ENCODE measurements at places on chromosomes 6 and 20.

- no peak for DNase-seq
Observed at GRCh38 chr6:154457881-154458284, 52.6 kb downstream of the CNKSR3 start.

DNA sequence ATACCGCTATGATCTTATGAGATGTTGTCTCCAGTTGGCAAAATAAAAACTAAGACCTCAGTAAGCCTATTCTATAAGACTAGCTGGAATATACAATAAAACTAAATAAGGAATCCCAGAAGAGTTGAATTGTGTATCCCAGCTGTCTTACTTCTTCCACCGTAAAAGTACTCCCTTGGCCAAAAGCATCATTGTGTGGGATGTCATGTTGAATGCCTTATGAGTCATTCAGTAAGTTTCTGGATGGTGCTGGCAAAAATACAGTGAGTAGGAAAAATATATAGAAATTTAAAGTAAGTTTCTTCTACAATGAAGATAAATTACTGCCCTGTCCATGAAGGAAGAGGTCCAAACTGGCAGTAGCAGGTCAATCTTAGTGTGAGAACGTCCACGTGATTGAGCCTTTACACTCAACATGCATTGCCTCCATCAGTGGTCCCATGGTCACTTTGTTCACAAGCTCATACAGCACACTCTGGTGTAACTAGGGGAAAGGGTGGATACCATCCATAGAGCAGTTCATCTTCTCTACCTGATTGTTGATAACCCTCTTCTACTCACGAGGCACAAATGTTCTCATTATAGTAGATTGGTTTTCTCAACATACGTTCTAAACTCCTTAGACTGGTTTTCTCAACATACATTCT, 13.7 kb upstream of the ZNF318 start:
- no peak for DNase-seq

GRCh38 chr6:139369568-139370282, 4.7 kb downstream of the CITED2 start:
- DNase-seq: no peak

GRCh38 chr6:46808806-46809205, 15.6 kb downstream of the MEP1A start:
- no peak for DNase-seq

- DNase-seq: no peak
Observed at GRCh38 chr20:4925842-4926530, 75.3 kb downstream of the SLC23A2 start.

DNA sequence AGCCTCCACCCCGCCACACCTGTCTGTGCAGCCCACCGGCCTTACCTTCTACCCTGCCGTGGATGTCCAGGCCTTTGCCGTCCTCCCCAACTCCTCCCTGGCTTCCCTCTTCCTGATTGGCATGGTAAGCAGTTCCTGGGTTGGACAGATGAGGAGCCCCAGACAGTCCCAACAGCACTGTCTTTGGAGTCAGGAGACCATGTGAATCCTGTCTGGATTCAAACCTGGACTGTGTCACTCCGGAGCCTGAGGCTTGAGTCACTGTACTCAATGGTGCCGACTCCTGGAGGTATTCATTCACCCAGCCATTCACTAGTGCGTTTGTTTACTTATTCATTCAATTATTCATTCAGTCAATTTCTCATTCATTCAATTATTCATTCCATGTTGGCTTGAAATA, 20.0 kb upstream of the LBP start:
- no peak for DNase-seq

- DNase-seq: no peak
Observed at GRCh38 chr6:147905711-147906110, 397.2 kb downstream of the SAMD5 start.

- no peak for DNase-seq
Observed at GRCh38 chr20:53930651-53931504, 139.5 kb downstream of the BCAS1 start.

- no peak for DNase-seq
Observed at GRCh38 chr20:23445596-23446217, 6.2 kb downstream of the CSTL1 start.

GRCh38 chr20:23223908-23224580, 126.5 kb upstream of the NXT1 start:
- DNase-seq: no peak

GRCh38 chr6:150900049-150900448, 34.5 kb downstream of the MTHFD1L start:
- no peak for DNase-seq

DNA sequence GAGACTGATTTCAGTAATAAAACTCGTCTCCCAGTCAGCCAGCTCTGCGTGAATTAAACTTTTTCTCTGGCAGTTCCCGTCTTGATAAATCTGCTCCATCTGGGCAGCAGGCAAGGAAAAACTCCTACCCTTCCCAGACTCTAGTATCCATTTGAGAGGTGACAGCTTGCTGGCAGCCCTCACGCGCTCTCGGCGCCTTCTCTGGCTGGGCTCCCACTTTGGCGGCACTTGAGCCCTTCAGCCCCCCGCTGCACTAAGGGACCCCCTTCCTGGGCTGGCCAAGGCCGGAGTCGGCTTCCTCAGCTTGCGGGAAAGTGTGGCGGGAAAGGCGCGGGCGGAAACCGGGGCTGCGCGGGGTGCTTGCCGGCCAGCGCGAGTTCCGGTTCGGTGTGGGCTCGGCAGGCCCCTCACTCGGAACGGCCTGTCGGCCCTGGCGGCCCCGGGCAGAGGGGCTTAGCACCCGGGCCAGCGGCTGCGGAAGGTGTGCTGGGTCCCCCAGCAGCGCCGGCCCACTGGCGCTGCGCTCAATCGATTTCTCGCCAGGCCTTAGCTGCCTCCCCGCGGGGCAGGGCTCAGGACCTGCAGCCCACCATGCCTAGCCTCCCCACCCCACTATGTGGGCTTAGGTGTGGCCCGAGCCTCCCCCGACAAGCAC, 21.8 kb upstream of the GMPR start:
- no peak for DNase-seq

DNA sequence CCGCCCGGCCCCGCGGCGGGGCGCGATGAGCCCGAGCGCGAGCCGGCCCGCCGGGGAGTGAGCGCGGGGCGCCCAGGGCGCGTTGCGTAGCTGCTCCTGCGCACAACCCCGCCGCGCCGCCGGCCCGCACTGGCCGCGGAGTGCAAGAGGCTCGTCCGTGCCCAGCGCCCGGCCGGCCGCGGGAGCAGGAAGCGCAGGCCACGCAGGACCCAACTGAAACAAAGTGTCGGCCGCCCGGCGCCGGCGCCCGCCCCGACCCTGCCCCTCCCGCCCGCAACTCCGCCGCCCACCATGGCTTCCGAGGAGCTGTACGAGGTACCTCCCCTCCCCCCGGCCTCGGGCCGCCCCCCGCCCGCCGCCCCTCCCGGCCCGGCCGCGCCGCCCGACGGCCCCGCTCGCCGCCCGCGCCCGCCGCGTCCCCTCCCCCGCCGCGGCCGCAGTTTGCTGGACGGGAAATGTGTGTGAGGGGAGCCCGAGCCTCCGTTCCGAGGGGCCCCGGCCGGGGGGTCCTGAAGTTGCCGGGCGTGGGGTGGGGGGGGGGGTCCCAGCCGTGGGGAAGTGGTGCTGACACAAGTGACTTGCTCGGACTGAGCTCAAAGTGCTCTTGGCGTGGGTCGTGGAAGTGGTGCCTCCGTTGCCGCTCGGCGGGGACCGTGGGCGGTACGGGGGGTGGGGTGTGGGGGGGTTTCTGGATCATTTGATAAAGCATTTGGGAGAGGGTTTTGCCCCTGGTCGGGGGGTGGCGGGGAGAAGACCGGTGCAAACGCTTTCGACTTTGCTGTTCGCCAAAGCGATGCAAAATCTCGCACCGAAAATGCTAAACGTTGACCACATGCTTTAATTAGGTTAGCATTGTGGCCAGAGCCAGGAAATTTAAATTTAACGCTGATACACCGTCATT, 539 bp downstream of the CDYL start:
- DNase-seq: no peak

GRCh38 chr20:24109537-24109936, 121.0 kb upstream of the GGTLC1 start:
- DNase-seq: no peak

DNA sequence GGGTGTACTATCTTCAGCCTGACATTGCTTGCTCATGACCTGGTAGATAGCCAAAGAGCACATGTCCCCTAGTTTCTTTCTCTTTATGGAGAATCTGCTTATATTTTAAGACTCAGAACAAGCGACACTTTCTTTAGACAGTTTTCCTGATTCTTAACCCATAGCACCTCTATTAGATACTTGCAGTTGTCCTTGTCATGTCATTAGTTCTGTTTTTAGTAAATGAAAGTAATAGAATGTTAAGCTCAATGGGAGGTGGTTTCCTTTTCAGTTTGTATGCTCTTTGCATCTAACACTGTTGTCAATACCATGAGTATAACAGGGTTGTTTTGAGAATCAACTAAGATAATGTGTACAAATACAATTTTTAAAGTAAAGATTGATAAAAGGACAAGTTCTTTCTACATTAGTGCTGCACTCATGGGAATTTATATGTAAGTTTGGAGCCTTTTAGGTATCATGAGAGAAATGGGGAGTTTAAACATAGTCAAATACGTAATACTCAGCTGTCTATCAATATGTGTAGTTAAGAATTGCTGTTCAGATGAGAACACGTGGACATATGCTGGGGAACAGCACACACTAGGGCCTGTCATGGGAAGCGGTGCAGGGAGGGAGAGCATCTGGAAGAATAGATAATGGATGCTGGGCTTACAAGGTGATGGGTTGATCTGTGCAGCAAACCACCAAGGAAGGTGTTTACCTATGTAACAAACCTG, 124.3 kb downstream of the GRM1 start:
- DNase-seq: no peak

GRCh38 chr6:117449549-117450439, 24.1 kb upstream of the ROS1 start:
- peak; percentile 6 for DNase-seq

GRCh38 chr6:89328976-89329375, 13.9 kb upstream of the GABRR2 start:
- DNase-seq: no peak

DNA sequence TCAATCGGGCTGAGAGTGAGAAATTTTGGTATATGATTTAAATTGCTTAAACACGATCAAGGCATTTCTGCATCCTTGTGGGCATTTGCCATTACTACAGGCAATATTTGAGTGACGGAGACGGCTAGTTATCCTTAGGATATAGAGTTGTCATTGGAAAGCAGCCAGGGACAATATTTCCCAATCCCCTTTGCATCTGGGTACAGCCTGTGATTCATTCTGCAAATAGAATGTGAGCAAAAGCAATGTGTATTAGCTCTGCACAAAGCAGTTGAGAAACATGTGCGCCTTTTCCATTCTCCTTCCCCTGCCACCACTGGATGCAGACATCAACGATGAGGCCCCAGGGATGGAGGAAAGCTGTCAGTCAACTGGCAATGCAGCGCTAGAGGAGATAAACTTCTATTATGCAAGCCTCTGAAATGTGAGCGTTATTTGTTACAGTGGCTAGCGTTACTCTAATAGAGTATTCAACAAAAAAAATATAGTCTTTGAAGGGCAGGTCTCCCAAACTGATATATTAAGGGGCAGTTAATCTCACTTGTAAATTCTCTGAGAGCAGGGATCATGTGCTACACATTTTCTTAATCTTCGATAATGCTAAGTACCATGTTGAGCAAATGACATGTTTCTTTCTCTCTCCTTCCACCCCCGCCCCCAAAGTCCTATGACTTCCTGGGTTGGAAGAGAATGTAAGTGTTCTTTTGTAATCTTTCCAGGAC, 37.1 kb upstream of the NCOA3 start:
- DNase-seq: peak; percentile 91

DNA sequence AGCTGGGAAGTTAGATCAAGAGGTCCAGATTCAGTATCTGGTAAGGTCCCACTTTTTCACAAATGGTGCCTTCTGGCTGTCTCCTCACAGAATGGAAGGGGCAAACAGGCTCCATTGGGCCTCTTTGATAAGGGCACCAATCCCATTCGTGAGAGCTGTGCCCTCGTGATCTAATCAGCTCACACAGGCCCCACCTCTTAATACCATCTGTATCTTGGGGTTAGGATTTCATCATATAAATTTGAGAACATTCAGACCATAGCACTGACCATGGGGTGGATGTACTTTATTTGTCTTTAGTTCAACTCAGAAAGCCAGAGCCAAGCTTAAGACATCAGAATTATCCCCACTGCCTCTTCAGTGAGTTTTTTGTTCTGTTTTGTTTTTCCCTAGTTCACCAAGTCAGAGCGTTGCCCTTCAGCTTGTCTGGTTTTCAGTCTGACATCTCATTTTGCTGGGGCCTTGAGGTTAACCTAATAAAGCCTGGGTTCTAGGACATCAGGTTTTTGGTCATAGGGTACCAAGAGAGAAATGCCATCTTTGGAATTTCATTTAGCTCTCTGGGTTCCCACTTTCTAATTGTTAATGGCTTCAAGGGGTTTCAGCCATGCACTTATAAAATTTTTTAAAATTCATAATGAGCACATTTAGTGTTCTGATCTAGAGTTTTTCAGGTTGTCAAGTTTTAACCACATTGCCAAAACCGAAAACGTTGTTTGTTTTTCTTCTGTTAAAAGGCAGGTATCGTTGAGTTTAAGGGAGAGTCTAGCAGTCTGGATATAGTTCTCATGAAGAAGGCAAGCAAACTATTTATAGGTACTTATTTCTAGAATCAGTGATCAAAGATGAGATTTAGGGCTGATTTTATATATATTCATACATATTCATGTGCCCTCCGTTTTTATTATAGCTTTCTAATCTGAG, 19.0 kb downstream of the SENP6 start:
- no peak for DNase-seq

DNA sequence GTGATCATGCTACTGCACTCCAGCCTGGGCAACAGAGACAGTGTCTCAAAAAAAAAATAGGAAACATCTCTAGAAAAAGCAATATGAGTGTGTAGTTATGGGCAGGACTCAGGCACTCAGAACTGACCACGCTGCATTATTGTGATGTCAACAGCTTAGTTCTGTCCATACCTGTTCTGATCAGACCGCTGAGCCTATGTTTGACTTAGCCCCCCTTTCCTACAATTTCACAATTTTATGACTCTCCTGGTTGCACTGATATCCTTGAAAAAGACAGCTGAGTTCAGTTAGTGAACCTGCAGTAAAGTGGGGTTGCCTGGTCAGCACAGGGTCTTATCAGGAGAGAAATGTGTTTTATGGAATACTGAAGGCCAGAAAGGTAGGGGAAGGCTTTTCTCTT, 37.8 kb upstream of the PRDM1 start:
- DNase-seq: no peak

- DNase-seq: no peak
Observed at GRCh38 chr20:38197217-38197616, 32.1 kb upstream of the TGM2 start.

DNA sequence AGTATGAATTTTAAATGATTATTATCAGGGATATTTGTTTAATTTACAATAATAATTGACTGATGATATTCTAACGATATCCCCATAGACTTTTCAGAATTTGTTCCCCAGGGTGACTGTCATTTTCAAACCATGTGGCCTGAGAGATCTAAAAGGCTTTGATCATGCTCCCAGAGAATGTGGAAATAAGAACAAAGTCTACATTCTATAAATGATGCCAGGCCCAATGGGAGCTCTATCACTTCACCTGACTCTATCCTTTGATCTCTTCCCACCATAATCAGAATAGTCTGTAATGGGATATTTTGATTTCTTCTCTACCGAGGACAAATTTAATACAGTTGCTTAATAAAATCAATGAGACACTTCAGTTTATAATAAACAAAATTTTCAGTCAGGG, 483.4 kb upstream of the IRAK1BP1 start:
- DNase-seq: no peak

- DNase-seq: peak; percentile 42
Observed at GRCh38 chr6:137217801-137218472, 1.2 kb downstream of the IFNGR1 start.

GRCh38 chr6:113048741-113049140, 701.6 kb downstream of the RFPL4B start:
- DNase-seq: no peak

GRCh38 chr6:144497650-144498049, 212.5 kb downstream of the UTRN start:
- DNase-seq: no peak

- no peak for DNase-seq
Observed at GRCh38 chr6:25351485-25351884, 72.3 kb downstream of the CARMIL1 start.

Measured in gastrocnemius medialis (tissue), 4 donors.